ENCODE measurements at places on chromosomes 16 and 17.

GRCh38 chr17:80145076-80146075 is 1.6 kb downstream of the EIF4A3 start:
- no peak for DNase-seq

DNA sequence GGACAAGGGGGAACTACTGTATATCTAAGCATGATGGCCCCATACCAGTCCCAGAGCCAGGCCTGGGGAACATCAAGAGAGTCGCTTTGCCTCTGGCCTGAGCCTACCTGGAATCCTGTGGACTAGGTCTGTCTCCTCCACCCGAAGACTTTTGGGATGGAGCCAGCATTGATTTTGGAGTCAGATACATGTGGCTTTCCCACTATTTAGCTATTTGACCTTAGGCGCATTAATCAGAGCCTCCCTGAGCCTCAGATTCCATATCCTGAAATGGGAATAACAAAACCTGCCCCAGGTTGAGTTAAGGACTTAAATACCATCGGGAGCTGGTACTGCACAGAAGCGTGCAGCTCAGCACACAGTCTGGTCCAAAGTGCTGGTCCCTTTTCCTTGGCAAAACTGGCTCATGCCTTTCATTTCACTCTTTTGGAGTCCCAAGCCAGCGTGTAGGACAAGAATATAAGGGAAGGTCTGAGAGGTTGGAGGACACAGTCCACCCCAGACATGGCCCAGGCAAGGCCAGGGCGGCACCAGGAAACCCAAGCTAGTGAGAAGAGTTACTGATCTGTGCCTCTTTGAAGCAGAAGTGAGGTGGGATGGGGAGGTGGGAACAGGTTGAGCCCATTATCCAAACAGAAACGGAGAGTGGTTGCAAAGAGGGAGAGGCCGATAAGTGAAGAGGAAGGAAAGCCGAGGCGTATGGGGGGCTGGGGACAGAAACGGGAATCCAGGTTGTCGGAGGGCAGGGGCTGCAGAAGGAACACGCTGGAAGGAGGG is 986 bp downstream of the FA2H start:
- DNase-seq: no peak

- no peak for DNase-seq
Measured at GRCh38 chr17:8237886-8238285, 10.0 kb downstream of the CTC1 start.

DNA sequence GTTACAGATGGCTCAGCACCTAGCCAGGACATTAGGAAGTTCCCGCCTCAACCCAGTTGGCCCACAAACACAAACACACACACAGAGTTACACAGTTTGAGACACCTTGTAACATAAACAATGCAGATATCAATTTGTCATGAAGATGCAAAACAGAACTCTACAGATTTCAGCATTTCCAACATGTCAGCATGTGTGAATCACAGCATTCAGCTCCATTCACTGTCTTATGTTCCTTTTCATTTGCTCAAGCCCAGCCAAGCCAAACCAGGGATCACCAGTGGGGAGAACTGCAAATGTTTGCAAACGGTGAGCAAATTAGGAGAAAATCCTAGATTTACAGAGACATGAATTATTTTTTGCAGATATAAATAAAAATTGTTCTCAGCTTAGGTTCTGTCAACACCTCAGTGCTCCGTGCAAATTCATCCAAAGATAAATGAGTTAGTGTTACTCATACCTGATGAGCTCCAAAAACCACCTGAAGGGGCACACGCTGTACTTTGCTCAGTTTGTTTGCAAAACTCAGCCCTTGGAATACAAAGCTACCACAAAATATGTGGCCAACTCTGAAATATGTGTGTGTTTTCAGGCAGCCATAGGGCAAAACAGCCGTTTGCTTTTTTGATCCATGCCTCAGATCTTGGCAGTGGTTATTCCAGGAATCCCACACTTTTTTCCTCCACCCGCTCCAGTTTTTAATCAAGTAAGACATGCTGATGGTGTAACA is 16.3 kb upstream of the COX10 start:
- DNase-seq: no peak

- DNase-seq: no peak
Measured at GRCh38 chr17:55843785-55844184, 92.9 kb downstream of the PCTP start.

- DNase-seq: no peak
Measured at GRCh38 chr16:79402356-79402755, 198.2 kb downstream of the MAF start.

DNA sequence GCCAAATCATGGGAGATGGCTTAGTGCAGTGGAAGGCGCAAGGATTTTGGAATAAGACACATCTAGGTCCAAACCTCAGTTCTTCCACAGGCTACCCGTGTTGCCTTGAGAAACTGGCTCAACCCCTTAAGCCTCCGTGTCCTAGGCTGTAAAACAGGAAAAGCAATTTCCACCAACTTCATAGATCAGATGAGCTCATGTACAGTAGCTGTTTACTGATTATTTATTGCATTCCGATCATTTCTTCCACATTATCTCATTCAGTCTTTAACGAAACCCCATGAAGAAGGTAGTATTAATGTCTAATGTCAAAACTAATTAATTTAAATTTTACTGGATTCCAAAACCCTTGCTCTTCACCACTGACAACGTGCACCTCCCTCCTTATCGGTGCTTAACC is 231.6 kb downstream of the GRIN2A start:
- no peak for DNase-seq

GRCh38 chr17:75694536-75694935 is 26.7 kb upstream of the ITGB4 start:
- DNase-seq: no peak

DNA sequence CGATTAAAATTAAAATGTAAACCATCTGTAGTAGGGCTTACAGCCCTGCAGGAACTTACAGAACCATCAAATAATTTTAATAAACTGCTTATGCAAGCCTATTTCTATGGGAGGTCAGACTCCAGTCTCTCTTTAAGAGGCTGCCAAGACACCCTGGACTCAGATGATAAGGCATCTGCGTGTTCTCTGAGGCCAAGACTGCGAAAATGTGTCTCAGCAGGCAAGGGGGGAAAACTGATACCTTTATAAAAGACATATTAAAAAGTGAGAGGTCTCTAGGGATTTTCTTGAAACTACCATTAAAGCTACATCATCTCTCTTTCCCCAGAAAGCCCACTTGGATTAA is 32.2 kb downstream of the MPHOSPH6 start:
- no peak for DNase-seq

DNA sequence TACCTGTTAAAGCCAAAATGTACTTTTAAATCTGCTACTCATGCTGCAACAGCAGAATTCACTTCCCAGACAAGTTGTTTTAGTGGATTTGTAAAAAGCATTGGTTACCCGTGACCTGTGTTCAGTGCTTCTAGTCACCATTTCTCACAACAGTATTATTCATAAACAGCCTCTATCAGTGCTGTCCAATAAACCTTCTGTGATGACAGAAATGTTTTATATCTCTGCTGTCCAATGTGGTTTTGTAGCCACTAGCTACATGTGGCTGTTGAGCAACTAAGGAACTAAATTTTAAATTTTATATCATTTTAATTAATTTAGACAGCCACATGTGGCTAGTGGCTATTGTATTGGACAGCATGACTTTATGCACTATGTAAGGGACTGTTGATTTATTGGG is 12.6 kb downstream of the MAP3K3 start:
- DNase-seq: no peak

- DNase-seq: peak; percentile 92
Measured at GRCh38 chr17:77088455-77089123, 52.2 kb upstream of the SEC14L1 start.

All from DND-41 (cell line).